ENCODE measurements at places on chromosomes 16 and 17. TPM values are rescaled to one million over a fixed set of nuclear protein-coding genes. Genes with fewer than 3 reads are reported as not detected.

DNA sequence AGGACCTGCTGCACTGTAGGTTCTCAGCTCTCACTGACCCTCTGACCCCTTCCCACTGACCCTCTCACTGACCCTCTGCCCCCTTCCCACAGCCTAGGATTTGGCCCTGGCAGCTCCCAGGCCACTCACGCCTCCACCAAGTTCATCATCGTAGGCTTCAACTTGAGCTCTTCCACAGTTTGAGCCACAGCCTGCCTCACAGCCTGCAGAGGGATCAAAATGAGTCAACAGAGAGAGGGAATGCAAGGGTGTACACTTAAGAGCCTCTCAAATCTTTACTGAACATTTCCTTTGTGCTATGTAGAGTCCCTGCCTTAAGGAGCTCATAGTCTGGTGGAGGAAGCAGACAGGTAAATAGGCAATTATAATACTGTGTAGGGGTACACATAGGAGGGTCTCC is 12.1 kb downstream of the HEATR9 start:
- H3K4me1 ChIP-seq, result no peaks in the 10 kb centered on the region
- H3K27me3 ChIP-seq, result no peaks in the 10 kb centered on the region
- H3K4me3 ChIP-seq, result no peak overlapping the region
- H3K36me3 ChIP-seq, result peaks cover 10% of the 10 kb centered on the region
- no peak for DNase-seq
- H3K27ac ChIP-seq, result no peak overlapping the region

DNA sequence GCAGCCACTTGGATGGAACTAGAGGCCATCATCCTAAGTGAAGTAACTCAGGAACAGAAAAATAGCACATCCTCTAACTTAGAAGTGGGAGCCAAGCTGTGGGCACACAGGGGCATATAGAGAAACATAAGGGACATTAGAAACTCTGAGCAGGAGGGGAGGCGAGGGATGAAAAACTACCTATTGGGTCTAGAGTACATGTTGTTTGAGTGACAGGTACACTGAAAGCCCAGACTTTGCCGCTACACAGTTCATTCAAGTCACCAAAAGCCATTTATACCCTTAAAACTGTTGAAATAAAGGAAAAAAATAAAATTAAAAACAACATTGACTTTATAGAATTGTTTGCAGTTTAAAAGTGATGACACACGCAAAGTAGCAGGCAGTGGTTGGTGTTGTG is 236.6 kb downstream of the SNX29 start:
- no peaks in the 10 kb centered on the region for H3K4me1 ChIP-seq
- no peak for DNase-seq
- no peaks in the 10 kb centered on the region for H3K27me3 ChIP-seq
- H3K36me3 ChIP-seq, result no peaks in the 10 kb centered on the region

GRCh38 chr17:58325976-58326468 is 2.6 kb downstream of the TSPOAP1 start:
- DNase-seq, result no peak
- no peaks in the 10 kb centered on the region for H3K36me3 ChIP-seq
- peaks cover 14% of the 10 kb centered on the region for H3K4me1 ChIP-seq
- no peak overlapping the region for H3K27ac ChIP-seq
- H3K4me3 ChIP-seq, result no peak overlapping the region
- no peaks in the 10 kb centered on the region for H3K27me3 ChIP-seq

- H3K27ac ChIP-seq, result no peak overlapping the region
- H3K4me3 ChIP-seq, result no peak overlapping the region
- no peak for DNase-seq
- H3K36me3 ChIP-seq, result no peaks in the 10 kb centered on the region
- no peaks in the 10 kb centered on the region for H3K4me1 ChIP-seq
These were observed 562.2 kb upstream of the ZFHX3 start for GRCh38 chr16:73610160-73610559.

DNA sequence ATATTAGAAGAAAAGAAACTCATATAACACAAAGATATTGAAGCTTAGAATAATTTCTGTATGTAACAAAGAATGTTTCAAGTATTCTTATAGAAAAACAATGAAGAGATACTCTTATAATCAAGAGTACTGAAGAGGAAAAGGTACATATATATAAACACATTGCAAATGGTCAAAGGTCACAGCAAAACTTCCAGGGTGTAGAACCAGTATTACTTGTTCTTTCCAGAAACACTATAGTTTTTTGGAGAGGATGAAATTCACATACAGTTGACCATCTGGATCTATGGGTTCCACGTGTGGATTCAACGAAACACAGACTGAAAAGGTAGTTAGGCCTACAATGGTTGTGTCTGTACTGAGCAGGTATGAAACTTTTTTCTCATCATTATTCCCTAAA is 22.6 kb downstream of the PRPSAP1 start:
- peak overlapping the region; percentile 28 for H3K27ac ChIP-seq
- H3K36me3 ChIP-seq, result peaks cover 21% of the 10 kb centered on the region
- no peaks in the 10 kb centered on the region for H3K4me1 ChIP-seq
- H3K4me3 ChIP-seq, result no peak overlapping the region
- DNase-seq, result no peak

DNA sequence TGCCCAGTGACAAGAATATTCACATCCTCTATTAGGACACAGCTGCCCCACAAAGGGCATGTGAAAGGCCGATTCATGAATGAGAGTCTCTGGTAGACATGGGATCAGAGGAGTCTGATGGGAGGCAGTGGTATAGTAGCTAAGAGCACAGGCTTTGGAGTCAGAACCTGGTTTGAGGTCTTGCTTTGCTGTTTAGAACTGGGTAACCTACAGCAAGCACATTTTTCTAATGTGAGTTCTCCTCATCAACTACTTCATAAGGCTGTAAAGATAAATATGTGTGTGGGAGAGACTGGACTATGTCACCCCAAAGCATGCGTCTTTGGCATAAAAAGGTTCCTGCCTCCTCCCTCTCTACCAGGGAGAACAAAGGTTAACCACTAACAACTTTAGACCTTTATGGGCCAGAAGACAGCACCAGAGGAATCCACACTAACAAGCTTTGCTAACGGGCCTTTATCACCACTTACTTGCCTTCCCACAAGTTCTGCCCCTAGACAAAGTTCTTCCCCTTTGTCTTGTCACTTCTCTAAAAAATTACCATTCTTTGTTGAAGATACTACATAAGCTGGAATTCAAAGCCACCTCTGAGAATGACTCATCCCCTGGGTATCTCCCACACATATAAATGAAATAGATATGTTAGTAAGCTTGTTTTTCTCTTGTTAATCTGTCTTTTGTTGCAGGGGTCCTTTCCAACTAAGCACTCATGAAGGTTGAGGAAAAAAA is 21.1 kb downstream of the CDR2 start:
- no peak overlapping the region for H3K4me3 ChIP-seq
- H3K27ac ChIP-seq, result peak overlapping the region; percentile 46
- H3K36me3 ChIP-seq, result peaks cover 11% of the 10 kb centered on the region
- no peaks in the 10 kb centered on the region for H3K27me3 ChIP-seq
- H3K4me1 ChIP-seq, result peaks cover 17% of the 10 kb centered on the region

Gene LONP2
- 47.9 TPM for total RNA-seq

Gene CTNS
- 23.4 TPM for total RNA-seq

Data from upper lobe of left lung (tissue), 6 donors.